ENCODE measurements at places on chromosomes 3 and 15. TPM values are rescaled to one million over a fixed set of nuclear protein-coding genes. Genes with fewer than 3 reads are reported as not detected.

The VIPR1 gene
- 3.4 TPM for total RNA-seq

The PLA2G4D gene
- total RNA-seq: not detected

The ROPN1 gene
- not detected for total RNA-seq

GRCh38 chr15:82999426-82999825, 12.0 kb downstream of the C15orf40 start:
- DNase-seq: no peak

DNA sequence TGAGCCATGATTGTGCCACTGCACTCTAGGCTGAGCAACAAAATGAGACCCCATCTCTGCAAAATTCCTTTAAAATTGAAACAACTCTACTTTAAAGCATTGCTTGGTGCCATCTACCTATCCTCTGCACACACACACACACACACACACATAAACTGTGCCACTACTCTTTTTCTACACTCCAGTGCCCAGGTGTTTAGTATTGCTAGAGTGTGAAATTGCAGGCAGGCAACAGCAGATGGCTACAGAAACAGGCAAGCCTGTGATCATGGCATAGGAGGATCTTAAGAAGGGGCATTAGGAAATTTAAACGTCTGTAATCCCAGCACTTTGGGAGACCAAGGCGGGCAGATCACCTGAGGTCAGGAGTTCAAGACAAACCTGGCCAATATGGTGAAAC, 39.0 kb downstream of the SIDT1 start:
- no peak for DNase-seq

GRCh38 chr15:29636140-29636539, 186.1 kb downstream of the TJP1 start:
- DNase-seq: no peak

DNA sequence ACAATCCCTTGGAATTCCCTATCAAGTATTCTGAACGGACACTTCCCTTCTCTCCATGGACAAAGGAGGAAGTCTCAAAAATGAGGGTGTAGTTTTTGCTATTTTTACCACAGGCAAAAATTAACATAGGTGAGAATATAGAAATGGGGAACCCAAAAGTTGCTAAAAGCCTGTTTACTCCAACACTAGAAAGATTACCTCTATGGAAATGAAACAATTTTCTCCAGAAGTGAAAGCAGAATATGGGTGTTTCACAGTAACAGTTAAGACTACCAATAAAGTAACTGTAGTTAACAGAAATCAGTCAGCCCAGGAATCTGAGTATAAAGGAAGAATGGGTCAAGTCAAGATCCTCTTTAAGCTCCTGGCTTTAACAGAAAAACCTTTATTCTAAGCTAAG, 9.3 kb downstream of the TRA2B start:
- DNase-seq: no peak

DNA sequence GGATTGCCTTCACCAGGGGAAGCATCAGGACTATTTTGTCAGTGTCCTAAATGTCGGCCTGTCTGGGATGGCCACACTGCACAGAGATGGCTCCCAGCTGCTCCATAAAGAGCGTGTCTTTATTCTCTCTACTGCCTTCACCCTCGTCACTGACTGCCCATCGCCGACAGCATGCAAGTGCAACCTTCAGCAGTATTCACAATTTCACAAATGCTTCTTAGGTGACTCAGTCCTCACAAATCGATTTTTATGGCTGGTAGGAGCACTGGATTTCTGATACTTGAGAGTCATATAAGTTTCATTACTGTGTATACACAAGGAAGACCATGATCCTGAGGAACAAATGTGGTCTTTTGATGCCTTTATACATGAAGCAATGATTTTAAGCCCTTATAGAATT, 1.1 kb upstream of the SSUH2 start:
- DNase-seq: no peak

Measured in Right ventricle myocardium superior (tissue), 1 donor.